NCI-H2171 (cell line): ENCODE measurements at places on chromosomes 5 and 9.

GRCh38 chr9:33750839-33751339 is 44.5 kb upstream of the PRSS3 start:
- DNase-seq: no peak

GRCh38 chr5:43312699-43313034 is 545 bp downstream of the HMGCS1 start:
- DNase-seq: no peak

- DNase-seq: no peak
Observed at GRCh38 chr5:4097199-4097598, 501.6 kb downstream of the IRX1 start.

DNA sequence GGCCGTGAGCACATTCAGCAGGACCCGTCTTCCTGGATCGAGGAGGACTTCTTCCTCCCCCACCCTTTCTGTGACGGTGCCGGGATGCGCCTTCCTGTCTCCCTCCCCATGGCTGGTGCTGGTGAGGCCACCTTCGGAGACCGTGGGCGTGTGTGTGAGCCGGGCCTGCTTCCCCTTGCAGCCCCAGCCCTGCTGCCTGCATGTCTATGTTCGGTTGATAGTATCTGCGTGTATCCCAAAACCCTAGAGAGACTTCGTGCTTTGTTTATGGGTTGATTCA is 12.8 kb downstream of the CEP72 start:
- no peak for DNase-seq

GRCh38 chr5:81288021-81288433 is 13.4 kb upstream of the ZCCHC9 start:
- no peak for DNase-seq

DNA sequence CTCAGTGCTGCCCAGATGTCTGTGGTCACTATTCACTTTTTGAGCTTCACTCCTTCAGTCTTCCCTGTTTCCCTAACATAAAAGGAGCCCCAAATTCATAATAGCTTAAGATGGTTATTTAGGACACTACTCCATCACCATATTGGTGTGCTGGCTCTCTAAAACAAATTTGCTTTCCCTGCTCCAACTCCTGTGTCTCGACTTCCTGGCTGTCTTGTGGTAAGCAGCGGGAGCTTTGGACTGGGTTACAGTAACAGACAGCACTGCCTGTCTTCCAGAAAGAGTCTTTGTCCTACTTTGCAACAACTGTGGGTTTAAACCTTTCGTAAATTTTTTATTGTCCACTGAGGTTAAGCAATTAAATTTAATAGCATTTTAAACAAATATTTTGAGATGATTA is 389.4 kb downstream of the CDH9 start:
- no peak for DNase-seq

DNA sequence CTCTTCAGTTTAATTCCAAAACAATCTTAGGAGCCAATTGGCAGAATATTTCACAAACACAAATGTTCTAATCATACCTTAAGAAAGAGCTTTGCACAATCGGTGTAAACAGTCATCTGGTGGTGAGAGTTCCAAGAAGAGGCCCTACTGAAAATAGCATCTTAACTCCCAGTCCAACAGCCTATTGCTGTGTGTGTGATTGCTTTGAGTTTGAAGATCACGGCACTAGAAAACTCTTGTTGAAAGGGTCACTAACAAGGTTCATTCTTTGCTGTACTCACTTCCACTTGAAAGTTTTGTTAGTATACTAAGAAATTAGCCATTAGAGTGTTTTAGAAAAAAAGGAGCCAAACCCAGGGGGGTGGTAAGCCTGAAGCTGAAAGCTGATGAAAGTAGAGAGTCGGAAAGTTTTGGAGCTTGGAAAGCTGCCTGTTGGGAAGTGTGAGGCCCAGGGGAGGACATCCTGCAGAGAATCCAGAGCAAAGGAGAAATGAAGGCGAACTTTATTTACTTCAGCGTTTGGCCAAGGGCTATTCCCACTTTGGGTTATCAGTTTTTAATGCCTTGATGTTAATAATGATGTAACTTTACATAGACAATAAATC is 180.3 kb upstream of the GHR start:
- DNase-seq: no peak

DNA sequence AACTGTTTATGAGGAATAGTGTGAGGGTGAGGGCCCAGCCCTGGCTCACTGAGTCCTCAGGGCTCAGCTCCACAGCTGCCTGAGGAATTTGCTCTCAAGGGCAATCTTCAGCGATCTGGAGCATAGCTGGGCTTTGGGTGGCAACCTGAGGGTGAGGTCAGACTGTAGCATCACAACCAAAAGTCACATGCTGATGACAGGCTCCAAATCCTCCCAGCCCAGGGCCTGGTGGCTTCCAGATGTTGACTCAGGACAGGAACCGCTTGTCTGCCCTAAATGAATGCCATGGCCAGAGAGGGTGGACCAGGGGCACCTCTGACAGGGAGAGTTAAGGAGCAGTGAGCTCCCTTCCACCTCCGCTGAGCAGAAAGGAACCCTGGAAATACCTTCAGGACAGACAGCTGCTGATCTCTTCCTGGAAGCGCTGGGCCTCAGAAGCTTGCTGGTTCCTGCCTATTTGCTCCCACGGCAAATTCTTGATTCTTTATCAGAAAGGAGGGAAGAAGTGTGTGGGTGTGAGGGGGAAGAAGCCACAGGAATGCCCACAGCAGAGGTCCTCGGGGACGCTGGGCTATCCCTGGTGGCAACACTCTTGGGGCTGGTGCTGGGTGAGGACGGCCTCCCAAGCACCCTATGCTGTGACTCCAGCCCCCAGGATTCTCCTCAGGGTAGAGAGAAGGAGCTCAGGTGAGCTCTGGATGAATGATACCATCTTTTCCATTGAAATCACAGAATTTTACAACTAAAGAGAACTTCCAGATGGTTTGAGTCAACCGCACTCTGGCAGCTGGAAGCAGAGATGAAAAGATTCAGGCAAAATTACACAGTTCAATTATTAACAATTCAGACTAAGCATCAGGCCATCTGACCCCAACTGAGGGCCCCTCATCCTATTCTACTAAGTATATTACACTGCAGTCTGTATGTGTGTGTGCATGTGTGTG is 13.8 kb upstream of the CTSL start:
- no peak for DNase-seq

DNA sequence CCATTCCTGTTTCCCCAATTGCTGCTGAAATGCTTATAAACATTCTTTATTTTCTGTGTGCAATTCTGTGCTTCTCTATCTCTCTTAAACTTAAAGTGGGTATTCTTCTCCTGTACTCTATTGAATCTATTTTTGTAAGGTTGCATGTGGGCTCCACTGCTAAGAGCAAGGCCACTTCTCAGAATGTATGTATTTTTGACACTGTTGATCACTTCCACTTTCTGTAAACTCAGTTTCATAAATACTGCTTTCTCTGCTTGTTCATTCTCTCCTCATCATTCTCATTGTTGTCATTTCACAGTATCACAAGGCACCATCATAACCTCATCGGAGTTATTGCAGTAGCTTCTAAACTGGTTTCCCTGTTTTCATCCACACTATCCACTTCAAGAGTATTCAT is 483.0 kb upstream of the CDH18 start:
- no peak for DNase-seq

- DNase-seq: no peak
Observed at GRCh38 chr5:167945542-167946384, 345.7 kb upstream of the WWC1 start.

GRCh38 chr9:91193658-91194391 is 167.9 kb downstream of the AUH start:
- peak; percentile 75 for DNase-seq

- DNase-seq: peak; percentile 74
Observed at GRCh38 chr9:78288214-78288892, 8.6 kb upstream of the PSAT1 start.

DNA sequence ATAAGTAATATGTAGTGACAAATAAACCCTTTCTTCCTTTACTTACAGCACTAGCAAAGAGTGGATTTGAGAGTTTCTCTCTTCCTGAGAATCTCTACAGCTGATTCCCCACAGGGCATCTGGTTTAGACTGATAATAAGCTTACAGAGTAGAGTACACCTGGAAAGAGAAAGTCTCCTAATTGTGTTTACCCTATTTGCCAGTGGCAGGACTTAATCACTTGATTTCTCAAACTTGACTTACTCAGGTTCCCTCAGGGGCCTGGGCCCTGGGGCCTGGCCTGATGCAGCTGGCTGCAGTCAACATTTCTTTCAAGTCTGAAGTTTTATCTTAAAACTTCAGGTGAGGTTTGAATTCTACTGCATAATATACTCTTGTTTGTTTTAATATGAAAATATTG is 38.0 kb upstream of the UBTD2 start:
- DNase-seq: no peak

GRCh38 chr5:101288633-101289032 is 385.6 kb upstream of the ST8SIA4 start:
- no peak for DNase-seq

DNA sequence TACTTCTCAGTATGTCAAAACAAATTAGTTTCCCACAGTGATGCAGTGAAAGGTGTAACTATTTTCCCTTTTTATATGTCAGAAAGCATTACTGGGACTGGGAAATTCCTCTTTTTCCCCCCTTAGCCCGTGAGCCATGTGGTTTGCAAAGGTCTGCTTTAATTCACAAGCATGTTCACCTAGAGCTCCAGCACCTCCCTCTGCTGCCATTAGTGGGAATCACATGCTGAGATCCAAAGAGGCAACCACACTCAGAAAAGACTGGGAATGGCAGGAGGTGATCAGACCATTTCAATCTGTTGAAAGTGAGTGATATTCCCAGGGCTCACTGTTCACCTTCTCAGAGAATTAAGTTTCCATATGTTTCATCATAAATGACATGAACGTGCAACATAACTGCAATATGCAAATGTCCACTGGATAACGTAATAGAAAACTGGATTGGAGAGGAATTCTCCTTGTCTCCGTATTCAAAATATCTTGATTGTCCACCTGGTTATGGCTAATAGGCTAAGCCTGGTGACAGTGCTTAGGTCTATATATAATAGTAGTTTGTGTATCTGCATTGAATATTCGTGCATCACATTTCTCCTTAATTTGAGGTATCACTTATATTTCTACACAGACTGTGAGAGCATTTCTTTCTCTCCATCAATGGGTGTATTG is 703.5 kb upstream of the WWC1 start:
- peak; percentile 36 for DNase-seq

DNA sequence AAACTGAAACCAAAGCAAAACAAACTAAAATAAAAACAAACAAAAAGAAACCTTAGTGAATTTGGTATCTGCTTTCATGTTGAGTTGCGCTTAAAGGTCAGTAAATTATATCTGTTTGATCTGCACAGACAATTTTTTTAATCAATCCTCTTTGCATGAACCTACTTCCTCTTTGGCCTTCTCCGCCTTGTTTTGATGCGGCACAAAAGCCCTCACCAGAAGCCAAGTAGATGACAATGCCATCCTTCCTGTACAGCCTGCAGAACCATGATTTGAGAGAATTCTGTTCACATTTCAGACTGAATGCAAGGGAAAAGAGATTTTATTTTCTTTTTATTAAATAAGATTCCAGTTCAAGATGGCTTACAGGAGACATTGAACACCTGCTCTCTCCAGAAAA is 473.6 kb upstream of the FTMT start:
- no peak for DNase-seq

- DNase-seq: no peak
Observed at GRCh38 chr5:107104040-107104995, 566.4 kb downstream of the EFNA5 start.

GRCh38 chr9:14136646-14137370 is 177.1 kb downstream of the NFIB start:
- DNase-seq: no peak

- no peak for DNase-seq
Observed at GRCh38 chr9:477193-477592, 262.5 kb downstream of the DOCK8 start.

GRCh38 chr9:71924576-71924975 is 13.1 kb downstream of the C9orf85 start:
- no peak for DNase-seq

DNA sequence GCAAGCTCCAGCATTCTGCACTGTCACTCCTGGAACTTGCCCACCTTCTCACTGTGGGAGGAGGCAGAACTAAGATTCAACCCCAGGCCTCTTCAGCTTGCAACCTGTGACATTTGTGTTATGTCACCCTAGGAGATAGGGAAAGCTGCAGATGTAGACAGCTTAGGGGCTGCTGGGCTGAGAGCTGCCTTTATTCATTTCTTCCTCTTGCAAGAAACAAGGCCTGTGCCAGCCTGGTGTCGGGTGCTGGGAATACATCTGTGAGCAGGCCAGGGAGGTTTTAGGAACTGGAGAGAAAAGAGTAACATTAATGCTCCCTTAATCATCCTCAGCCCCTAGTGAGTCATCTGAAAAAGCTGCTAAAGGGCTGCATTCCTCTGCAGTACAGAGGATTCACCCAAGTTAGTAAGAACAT is 101.8 kb downstream of the FGF18 start:
- DNase-seq: no peak

DNA sequence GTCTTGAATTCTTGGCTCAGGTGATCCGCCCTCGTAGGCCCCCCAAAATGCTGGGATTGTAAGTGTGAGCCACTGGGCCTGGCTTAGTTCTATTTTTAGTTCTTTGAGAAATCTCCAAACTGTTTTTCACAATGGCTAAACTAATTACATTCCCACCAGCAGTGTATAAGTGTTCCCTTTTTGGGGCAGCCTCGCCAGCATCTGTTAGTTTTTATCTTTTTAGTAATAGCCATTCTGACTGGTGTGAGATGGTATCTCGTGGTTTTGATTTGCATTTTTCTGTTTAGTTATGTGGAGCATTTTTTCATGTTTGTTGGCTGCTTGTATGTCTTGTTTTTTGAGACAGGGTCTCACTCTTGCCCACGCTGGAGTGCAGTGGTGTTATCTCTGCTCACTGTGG is 28.2 kb downstream of the CNOT6 start:
- no peak for DNase-seq

DNA sequence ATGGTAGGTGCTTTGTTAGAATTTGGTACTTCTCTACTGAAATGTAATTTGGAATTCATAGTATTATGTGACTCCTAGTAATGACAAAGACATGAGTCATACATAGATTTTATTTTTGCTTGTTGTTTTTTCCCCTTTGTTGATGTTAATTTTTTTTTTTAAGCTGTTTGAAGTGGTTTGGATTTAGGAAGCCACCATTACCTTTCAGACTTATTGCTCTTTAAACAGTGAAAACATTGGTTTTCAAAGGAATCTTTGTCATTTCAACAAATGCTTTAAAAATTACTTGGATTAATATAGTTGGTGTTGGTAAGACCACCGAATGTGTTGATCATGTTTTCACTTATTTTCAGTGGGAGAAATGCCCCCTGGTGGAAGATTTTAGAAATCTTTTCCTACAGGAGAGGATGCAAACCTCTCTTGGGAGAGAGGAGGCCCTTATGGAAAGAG is 170.1 kb upstream of the PITX1 start:
- DNase-seq: no peak

- DNase-seq: no peak
Observed at GRCh38 chr5:77972469-77973252, 196.5 kb upstream of the TBCA start.

DNA sequence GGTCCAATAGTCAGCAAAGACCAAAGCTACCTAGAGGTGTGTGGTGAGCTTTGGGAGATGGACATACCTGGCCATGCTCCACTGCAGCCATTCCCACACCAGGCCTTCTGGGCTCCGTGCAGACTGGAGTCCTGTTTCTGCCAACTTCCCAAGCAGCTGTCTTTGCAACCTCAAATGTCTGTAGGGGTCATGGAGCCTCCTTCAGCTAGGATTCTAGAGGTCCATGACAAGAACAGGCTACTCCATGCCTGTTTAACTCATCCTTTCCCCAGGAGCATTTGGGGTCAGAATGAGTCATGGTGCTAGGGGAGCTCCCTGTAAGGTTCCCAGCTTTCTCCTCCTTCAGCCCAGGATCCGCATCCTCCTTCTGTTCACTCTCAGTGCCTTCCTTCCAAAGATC is 17.1 kb downstream of the VPS13A start:
- DNase-seq: no peak
